ENCODE measurements at places on chromosomes 3 and 15.
A peak's percentile ranks its signal among the peaks of the same experiment; 100 is the strongest.

GRCh38 chr3:157922614-157923013 lies 183.6 kb downstream of the SHOX2 start:
- DNase-seq = no peak

GRCh38 chr15:25846377-25846776 lies 16.8 kb downstream of the ATP10A start:
- no peak for DNase-seq

GRCh38 chr3:4196506-4197147 lies 106.5 kb upstream of the SETMAR start:
- DNase-seq = no peak

DNA sequence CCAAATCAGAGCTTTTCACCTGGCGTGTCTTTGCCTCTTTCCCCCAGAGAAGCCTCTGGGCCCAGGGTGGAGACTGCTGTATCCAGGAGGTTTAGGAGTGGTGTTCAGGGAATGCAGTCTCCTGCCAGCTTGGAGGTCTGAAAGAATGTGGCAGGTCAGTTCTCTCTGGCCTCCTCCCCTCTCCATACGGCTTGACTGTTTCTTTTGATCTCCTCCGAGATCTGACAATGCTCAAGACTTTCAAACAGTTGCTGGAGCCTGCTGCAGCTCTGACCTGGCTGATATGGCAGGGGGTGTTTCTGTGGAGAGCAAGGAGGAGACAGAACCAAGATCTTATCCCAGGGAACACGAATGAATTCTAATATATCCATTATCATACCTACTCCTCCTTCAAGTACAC lies 24.7 kb upstream of the TM4SF4 start:
- no peak for DNase-seq

GRCh38 chr15:42324308-42324707 lies 35.0 kb upstream of the CAPN3 start:
- DNase-seq = no peak

GRCh38 chr3:70182166-70182565 lies 130.3 kb downstream of the MDFIC2 start:
- no peak for DNase-seq

DNA sequence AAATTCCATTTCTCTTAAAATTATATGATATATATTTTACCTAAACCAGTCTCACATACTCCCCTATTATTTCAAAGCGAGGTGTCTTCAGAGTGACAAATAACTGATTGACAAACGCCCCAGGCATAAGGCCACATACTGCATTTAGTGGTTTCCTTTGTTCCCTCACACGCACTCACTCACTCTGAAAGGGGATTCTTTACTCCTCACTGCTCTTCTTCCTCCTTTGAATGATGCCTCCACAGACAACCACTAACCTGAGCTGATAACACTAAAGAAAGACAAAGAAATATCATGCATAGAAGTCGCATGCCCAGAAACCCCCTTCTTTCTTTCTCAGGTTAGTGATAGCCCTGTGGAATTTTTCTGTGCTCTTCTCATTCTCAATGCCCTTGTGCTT lies 24.1 kb upstream of the BBX start:
- DNase-seq = no peak

DNA sequence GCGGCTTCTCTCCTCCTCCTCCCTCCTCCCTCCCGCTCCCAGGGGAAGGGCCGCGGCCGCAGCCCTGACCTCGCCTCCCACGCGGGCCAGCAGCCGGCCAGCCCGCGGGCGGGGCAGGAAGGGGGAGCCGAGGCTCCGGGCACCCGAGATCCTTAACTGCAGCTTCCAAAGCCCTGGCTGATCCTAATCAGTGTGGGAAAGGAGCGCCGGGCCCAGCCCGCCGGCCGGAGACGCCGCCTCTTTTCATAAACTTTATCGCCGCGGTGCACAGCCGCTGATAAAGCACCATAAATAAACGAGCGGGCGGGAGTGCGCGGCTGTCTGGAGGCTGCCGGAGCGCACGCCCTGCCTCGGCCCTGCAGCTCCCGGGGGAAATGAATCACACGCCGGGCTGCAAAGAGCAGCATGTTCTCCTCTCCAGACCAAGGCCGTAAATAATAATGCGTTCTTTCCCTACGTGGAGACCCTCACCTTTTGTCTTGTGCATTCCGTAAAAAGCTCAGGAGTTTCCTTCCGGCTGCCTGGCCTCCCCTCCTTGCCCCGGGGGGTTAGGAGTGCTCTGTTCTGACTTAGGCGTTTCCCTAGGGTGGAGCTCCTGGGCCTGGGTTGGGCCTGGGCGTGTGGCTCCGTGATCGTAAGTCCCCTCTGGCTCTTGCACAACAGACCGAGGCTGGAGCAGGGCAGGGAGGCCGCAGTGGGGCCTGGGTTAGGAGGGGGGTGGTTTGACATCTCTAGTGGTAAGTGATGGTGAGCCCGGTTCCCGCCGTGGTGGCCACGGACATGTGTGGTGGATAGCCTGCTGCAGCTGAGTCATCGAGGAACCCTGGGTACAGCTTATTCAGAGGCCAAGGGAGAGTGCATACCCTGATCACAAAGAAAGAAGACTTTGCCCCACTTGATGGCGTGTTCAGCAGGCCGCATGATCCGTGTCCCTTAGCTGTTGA lies 132.6 kb upstream of the HES1 start:
- DNase-seq = peak; percentile 38

GRCh38 chr3:110795163-110795562 lies 276.5 kb upstream of the NECTIN3 start:
- DNase-seq = no peak

DNA sequence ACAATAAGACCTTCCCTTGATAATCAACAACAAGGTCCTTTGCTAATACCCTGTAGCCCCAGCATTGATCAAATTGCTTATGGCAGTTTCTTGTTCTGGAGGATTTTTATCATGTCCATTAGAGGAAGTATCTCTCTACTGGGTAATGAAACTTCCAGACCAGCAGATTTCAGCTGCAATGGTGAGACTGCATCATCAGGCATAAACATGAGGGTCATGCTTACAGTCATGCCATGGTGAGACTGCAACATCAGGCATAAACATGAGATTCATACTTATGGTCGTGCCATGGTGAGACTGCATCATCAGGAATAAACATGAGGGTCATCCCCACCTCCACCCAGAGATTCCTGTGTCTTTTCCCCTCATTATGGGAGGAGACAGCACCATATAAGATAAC lies 129.0 kb upstream of the LIPC start:
- no peak for DNase-seq

DNA sequence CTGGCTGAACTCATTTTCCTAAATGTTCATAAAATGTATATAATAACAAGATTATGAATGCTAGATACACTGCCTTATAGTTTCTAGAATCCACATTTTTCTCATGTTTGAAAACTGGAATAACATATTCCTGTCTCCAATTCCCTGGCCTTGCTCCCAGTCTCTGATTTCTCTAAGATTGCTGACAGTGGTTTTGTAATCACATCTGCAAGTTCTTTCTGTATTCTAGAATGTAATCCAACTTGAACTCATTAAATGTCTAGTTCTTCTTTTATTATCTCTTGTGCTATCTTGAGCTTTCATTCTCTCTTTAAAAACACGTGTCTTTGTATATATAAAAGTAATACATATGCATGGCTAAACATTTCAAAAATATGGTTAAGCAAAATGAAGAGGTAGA lies 215.2 kb upstream of the ADAMTS9 start:
- no peak for DNase-seq

DNA sequence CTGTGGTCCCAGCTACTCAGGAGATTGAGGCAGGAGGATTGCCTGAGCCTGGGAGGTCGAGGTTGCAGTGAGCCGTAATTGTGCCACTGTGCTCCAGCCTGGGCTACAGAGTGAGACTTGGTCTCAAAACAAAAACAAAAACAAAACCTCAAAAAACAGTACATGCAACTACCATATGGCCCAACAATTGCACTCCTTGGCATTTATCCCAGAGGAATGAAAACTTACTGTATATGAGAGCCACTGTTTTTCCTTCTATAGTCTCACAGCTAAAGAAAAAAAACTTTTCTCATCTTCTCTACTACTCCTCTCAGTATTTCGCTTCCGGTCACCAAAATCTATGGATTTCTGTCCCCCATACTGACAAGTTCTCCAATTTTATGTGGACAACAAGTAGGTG lies 84.3 kb downstream of the FLNB start:
- DNase-seq = no peak

- DNase-seq = no peak
These were observed 34.7 kb downstream of the GAP43 start for GRCh38 chr3:115658032-115658336.

GRCh38 chr3:43294975-43295374 lies 8.6 kb downstream of the SNRK start:
- no peak for DNase-seq

- DNase-seq = no peak
These were observed 90.0 kb upstream of the STT3B start for GRCh38 chr3:31442755-31443154.

DNA sequence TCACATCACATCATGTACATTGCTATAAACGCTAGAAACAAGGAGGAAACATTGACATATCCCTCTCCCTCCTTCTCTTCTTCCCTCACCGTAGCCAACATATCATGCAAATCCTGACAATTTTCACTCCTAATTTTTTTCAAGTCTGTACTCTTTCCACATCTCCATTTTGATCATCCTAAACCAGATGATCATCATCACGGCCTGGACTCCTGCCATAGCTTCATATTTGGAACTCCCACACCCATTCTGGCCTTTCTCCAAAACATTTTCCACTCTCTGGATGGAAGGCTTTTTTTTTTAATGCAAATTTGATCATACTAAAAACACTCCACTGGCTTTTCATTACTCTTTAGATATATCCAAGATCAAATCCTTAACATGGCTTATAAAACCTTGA lies 248.0 kb upstream of the CNTN3 start:
- DNase-seq = no peak

DNA sequence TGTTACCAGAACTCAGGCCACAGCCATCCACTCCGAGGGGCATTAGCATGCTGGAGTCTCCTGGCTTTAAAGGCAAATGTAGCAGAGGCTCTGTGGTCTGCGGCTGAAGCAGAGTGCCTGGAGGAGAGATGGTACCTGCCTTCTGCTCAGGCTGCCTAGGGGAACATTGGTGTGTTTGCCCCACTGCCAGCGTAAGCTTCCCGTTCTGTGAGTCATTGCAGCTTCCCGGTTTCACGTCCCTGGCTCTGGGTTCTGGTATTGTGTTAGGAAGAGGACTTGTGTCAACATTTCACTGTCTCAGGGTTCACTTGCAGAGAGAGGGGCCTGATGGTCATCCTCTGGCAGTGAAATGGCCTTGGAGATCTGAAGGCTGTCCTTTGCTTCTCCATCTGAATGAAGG lies 1.8 kb downstream of the GASK1A start:
- DNase-seq = no peak

GRCh38 chr3:156413293-156413892 lies 141.5 kb downstream of the SSR3 start:
- no peak for DNase-seq

DNA sequence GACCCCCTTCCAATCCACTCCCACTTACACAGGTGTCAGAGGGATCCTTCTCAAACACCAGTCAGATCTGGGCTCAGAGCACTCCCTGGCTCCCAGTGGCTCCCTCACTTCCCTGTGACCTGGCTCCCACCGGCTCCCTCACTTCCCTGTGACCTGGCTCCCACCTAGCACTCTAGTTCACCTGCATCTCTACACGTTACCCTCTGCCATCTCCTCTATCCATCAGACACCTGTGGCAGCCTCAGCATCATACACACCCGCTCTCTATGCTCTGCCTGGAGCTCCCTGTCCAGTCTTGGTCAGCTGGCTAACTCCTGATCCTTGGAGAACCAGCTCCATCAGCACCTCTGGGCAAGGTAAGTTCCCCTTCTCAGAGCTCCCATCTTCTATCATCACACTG lies 5.6 kb downstream of the RPP25 start:
- no peak for DNase-seq

DNA sequence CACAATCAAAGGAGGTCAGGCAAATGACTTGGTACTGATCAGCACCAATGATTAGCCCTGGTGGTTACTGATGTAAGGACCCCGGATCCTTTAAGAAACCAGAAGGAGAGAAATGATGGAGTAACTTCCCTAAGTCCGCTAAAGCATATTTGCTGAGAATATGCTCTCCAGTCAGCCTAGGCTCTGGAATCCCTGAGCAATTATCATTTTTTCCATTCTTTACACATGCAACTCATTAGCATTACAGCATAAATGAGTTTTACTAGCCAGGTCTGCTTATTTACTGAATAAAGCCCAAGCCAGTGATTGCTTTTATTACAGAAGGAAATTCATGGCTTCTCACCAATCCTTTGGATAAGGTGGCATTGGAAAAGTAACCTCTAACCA lies 139.2 kb upstream of the WNT5A start:
- DNase-seq = no peak

DNA sequence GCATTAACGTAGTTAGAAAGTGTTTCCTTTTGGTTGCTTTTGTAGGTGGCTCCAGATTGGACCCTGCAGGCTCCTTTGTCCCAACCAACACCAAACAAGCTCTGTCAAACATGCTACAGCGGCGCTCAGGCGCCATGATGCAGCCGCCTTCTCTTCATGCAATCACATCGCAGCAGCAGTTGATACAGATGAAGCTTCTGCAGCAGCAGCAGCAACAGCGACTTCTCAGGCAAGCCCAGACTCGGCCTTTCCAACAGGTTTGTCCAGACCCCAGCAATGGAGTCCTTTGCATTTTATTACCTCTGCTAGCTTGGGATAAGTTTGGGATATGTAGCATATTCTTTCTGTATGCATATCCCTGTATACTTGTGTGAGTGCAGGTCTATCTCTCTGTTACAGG lies 10.1 kb upstream of the P2RY12 start:
- DNase-seq = peak; percentile 12

DNA sequence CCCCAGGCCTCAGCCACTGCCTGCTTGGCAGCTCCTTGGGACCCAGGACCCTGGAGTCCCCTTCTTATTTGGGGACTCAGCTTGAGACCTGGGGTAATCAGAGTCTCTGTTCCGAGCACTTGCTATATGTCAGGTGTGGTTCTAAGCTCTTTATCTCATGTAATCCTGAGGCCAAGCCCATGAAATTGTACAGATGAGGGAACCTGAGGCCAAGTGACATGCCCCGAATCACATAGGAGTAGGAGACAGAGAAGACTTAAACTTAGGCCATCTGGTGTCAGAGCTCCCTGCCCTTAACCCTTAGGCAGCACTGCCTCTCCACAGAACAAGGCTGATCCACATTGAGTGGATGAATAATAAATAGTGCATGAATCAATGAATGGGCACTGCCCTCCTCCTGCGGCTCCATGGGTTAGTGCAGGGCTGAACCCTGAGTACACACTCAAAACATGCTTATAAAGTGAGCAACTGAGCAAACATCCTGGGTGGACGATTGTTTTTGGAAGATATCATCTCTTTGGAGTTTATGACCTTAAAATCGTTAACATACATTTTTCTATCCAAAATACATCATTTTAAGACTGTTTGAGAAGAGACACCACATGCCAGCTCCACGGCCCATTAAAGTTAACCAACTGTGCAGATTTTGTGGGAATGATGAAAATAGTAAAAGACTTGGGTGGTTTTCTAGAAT lies 33.2 kb upstream of the IQSEC1 start:
- DNase-seq = no peak

DNA sequence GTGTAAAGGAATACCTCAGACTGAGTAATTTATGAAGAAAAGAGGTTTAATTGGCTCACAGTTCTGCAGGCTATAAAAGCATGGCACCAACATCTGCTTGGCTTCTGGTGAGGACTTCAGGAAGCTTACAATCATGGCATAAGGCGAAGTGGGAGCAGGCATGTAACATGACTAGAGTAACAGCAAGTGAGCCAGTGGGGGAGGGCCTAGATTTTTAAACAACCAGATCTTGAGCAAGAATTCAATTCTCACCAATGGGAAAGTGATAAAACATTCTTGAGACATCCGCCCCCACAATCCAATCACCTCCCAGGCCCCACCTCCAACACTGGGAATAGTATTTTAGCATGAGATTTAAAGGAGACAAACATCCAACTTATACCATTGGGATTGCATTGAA lies 44.2 kb upstream of the BCL2A1 start:
- DNase-seq = no peak
